ENCODE measurements at places on chromosomes 6 and 20.
A peak's percentile ranks its signal among the peaks of the same experiment; 100 is the strongest.

- no peak for DNase-seq
These were observed 247.8 kb downstream of the HAO1 start for GRCh38 chr20:7692478-7692877.

GRCh38 chr6:81683912-81684311 lies 68.6 kb downstream of the TENT5A start:
- DNase-seq, result no peak

GRCh38 chr6:69917834-69918233 lies 51.5 kb downstream of the COL19A1 start:
- peak; percentile 33 for DNase-seq

- no peak for DNase-seq
These were observed 34.0 kb downstream of the BMP5 start for GRCh38 chr6:55841341-55841740.

- DNase-seq, result no peak
These were observed 189.0 kb downstream of the ANKRD60 start for GRCh38 chr20:58039274-58040092.

DNA sequence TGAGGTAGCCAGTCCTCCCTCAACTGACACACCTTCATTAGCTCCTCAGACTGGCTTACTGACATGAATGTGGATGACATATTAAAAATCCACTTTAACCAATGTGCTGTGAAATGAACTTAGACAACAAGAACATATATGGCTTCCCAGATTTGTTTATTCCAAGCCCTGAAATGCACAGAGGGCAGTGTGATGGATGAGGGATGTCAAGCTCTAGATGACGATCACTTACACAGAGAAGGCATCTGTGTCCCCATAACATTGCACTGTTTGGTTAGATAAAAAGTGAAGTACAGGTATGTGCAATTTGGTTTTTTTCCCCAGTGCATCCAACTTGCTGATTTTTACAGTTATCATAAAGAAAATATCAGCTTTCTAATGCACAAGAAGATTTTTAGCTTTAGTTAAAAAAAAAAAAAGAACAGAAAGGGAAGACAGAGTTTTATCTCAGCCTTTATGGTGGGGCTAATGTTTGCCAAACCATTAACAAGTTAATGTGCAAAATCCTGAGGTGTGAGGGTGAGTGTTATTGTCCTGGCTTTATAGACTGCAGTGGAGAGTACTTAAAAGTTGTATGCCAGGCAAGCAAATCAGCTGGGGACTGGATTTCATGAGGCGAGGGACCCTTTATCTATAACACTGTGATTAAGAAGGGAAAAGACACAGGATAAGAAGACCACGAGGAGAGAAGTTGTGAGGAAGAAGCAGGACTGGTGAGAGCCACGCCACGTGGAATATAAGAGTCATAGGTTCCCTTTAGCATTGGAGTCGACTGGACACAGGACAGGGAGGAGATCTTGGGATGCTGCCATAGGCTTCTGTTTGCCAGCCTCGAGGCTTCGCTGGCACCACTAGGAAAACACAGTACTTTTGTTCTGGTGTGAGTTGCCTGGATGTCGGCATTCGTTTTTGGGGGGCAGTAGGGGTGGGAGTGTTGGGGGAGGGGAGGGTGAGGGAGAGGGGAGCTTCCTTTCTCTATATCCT lies 90.0 kb upstream of the BACH2 start:
- DNase-seq, result no peak

- peak; percentile 81 for DNase-seq
These were observed 62.6 kb downstream of the BACH2 start for GRCh38 chr6:90233994-90234393.

GRCh38 chr6:3510178-3510577 lies 53.3 kb upstream of the SLC22A23 start:
- no peak for DNase-seq

- DNase-seq, result no peak
These were observed 149.4 kb upstream of the ESR1 start for GRCh38 chr6:151658091-151658490.

- DNase-seq, result no peak
These were observed 22.8 kb downstream of the BACH2 start for GRCh38 chr6:90273863-90274262.

DNA sequence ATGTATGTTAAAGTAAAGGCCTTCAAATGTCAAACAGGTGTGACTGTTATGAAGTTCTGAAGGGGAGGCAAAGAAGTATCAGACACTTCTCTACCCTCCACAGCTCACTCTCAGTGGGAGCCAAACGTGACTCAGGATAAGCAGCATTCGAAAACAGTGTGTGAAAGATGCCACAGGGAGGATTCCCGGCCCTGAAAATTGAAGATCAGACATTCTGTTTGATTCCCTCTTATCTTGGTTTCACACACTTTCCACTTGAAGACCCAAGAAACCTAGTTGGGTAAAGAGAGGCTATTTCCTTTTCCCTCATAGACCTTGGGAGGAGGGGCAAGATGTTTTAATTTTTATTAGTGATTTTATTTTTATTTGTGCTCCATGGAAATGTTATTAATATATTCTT lies 164.2 kb upstream of the SUPT3H start:
- no peak for DNase-seq

GRCh38 chr20:44080646-44081267 lies 106.2 kb downstream of the JPH2 start:
- peak; percentile 83 for DNase-seq

- no peak for DNase-seq
These were observed 9.4 kb downstream of the C6orf58 start for GRCh38 chr6:127586372-127586771.

- DNase-seq, result no peak
These were observed 103.1 kb upstream of the SPACA1 start for GRCh38 chr6:87944541-87944954.

GRCh38 chr6:75166773-75167172 lies 39.1 kb downstream of the COL12A1 start:
- no peak for DNase-seq

DNA sequence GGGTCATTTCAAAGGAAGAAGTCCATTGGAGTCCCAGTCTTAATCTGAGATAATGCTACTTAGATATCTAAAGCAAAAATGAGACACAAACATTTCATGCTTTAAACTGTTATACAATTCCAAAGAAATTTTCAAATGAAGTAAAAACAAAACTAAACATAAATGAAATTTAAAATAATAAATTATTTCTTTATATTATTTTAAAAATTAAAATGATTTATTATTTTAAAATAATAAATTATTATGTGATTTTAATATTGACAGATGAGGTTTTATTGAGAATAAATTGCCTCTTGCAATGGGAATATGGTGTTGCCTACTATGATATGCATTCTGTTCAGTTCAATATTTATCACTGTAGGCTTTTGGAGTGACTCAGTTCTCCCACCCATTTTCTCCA lies 93.7 kb upstream of the BACH2 start:
- no peak for DNase-seq

GRCh38 chr6:69735027-69735426 lies 61.8 kb downstream of the LMBRD1 start:
- DNase-seq, result no peak

DNA sequence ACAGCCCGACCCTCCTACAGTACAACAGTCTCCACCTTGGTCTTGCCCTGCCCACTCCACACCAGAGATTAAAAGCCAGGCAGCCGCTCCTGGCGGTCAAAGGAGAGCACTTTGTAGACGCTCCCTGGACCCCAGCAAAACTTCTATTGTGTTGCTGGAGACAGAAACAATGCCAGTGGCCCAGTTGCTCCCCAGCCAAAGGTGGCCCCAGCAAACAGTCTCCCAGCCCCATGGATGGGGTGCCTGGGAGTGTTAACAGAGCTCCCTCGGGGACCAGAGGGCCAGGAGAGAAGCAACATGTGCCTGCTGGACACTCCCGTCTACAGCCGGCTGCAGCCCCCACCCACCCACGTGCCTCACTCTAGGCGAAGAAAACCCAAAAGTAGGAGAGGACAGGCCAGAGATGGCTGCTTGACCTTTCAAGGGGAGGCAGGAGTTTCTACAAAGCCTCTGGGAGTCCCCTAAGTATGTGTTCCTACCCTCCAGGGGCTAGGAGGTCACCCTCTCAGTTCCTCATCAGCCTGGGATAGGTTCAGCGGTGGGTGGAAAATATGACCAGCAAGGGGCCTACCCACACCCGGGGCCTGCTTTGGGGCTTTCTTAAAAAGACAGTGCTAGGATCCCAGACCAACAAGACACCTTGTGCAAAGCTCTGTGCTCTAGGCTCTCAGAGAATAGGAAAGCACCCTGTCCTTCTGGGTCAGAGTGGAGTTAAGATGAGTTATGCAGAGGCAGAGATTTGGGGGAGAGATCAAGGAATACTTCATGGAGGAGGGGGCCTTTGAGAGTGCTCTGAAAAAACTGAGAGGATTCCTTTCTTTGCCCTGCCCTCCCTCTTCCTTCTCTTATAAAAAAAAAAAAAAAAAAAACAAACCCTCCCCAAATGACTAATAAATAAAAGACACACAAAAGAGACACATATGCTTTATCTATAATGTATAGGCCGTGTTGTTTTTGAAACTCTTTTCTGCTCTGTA lies 19.0 kb upstream of the PREX1 start:
- DNase-seq, result peak; percentile 81

DNA sequence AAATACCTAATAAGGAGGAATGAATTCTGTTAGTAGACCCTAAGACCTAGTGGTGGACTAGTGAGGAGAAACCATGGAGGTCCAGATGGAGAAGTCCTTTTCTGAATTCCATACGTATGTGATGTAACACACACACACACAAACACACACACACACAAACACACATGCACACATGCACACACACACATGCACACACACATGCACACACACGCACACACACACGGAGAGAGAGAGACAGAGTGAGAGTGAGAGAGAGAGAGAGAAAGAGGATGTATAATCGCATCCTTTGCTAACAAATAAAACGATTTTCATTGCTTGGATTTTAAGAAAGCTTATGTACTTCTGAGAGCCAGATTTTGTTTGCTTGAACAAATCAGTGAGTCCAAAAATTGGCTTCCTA lies 132.6 kb upstream of the CEP162 start:
- DNase-seq, result no peak

- no peak for DNase-seq
These were observed 103.2 kb upstream of the ARMC2 start for GRCh38 chr6:108744996-108745395.

DNA sequence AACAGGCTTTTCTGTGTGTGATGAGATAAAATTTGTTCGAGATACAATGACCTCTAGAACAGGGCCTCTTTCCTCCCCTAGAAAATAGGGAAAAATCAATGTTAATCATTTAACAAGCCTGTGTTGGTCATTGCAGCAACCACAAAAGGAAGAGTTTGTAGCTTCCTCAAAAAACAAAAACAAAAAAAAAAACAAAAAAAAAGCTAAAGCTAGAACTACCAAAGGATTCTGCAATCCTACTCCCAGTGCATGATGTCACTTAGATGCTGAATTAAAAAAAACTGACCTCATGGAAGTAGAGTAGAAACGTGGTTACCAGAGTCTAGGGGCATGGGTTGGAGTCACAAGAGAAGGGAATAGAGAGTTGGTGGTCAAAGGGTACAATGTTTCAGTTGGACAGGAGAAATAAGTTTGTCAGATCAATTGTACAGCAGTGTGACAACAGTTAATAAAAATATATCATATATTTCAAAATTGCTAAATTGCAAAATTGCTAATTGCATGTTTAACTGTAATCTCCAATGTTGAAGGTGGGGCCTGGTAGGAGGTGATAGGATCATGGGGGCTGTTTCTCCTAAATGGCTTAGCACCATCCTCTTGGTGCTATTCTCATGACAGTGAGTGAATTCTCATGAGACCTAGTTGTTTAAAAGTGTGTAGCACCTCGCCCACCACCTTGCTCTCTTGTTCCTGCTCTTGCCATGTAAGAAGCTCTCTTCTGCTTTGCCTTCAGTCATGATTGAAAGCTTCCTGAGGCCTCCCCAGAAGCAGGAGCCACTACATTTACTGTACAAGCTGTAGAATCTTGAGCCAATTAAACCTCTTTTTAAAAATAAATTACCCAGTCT lies 163.4 kb upstream of the SIM1 start:
- DNase-seq, result no peak

GRCh38 chr20:18188434-18188833 lies 50.8 kb downstream of the KAT14 start:
- DNase-seq, result no peak

- DNase-seq, result no peak
These were observed 46.0 kb downstream of the ZFP64 start for GRCh38 chr20:52145587-52145986.

DNA sequence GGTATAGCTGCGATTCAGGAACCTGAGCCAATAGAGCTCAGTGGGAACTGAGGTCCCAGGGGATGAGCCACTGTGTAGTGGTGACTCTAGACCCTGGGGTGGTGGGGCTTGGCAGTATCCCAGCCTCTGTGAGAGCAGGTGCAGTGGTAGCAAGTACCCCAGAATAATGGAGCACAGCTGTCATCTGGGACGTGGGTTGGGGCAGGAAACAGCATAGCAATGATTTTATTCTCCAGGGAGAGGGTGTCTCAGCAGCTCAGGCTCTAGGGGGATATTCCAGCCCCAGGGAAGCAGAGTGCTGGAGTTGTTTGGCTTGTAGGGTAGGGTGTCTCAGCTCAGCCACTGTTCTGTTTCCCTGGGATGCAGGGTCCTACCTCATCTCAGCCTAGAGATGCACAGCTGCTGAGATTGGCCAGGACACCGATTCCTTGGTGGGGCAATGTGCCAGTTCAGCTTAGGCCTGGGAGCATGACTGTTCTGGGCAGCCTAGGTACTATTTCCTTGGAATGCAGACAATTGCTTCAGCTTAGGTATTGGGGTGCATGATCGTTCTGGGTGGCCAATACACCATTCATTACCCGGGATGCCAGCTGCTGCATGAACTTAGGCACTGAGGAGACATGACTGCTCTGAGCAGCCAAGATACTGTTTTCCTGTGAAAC lies 34.0 kb upstream of the NUP153 start:
- DNase-seq, result no peak

DNA sequence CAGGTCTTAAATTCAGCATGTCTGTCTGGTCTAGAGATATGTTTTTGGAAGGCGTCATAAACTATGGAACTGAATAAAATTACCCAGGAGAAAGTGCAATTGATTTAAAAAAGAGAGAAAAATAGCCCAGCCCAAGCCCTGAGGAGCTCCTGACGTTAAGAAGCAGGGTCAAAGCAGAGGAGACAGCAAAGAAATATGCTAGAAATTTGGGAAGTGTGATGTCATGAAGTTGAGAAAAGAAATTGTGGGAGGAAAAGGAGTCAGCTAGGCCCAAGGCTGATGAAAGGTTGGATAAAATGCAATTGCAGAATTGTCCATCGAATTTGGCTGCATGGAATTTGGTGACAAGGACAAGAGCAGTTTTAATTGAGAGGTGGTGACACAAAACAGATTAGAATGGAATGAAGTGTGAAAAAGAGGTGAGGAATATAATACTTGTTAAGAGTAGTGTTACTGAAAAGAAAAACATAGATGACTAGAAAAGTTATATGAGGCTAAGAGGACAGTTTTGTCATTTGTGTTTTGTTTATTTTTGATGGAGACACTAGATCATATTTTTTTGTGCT lies 381.6 kb downstream of the LAMA2 start:
- no peak for DNase-seq

GRCh38 chr20:4805663-4806449 lies 84.1 kb downstream of the PRND start:
- DNase-seq, result no peak
